ENCODE measurements at places on chromosomes 7 and 10.
A peak's percentile ranks its signal among the peaks of the same experiment; 100 is the strongest.

DNA sequence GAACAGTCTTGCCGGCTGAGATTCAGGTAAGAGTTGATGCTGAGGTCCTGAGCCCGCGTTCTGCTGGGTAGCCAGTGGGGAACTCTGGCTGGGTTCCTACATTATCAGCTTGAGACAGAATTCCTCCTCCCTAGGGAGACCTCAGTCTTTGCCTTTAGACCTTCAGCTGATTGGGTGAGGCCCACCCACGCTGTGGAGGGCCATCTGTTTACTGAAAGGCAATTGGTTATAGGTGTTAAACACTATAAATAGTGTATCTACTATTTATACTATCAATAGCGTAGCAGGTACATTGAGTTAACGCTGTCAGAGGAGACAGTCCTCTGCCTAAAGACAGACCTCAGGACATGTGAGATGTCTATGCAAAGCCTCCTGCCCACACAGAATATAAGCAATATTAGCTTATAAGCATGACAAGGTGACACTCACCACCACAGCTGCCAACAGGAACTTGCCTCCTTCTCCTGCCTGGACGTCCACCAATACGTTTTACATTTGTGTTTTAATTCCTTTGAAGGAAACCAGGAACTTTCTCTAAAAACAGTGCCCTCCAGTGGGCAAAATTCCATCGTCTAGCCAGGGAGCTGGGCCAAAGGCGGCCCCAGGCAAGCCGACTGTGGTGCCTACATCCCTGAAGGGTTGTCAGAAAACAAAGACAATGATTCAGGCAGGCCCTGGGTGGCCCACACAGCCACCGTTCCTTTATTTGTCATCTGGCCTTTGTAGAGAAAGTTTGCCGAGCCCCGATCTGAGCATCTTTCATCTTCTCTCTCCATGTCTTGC is 58.8 kb downstream of the INSIG1 start:
- H3K4me1 ChIP-seq: no peaks in the 10 kb centered on the region
- DNase-seq: no peak
- H3K36me3 ChIP-seq: no peaks in the 10 kb centered on the region
- H3K27ac ChIP-seq: no peak overlapping the region

- H3K36me3 ChIP-seq: no peaks in the 10 kb centered on the region
- no peak overlapping the region for H3K27ac ChIP-seq
- no peak overlapping the region for H3K4me3 ChIP-seq
- H3K4me1 ChIP-seq: no peaks in the 10 kb centered on the region
- DNase-seq: no peak
Observed at GRCh38 chr7:81195033-81195432, 276.2 kb upstream of the SEMA3C start.

DNA sequence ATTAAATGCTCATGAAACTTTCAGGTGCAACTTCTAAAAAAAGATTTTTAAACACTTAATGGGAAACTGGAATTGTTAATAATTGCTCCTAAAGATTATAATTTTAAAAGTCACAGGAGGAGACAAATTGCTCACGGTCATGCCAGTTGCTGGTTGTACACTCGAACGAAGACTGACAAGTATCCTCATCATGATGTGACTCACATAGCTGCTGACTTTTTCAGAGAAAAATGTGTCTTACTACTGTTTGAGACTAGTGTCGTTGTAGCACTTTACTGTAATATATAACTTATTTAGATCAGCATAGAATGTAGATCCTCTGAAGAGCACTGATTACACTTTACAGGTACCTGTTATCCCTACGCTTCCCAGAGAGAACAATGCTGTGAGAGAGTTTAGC is 79.3 kb downstream of the ITGB8 start:
- H3K27me3 ChIP-seq: no peaks in the 10 kb centered on the region
- no peaks in the 10 kb centered on the region for H3K36me3 ChIP-seq
- H3K4me1 ChIP-seq: no peaks in the 10 kb centered on the region
- no peak overlapping the region for H3K27ac ChIP-seq

GRCh38 chr7:54888067-54888733 is 129.2 kb upstream of the SEC61G start:
- no peaks in the 10 kb centered on the region for H3K27me3 ChIP-seq
- no peak for DNase-seq
- H3K4me3 ChIP-seq: peak overlapping the region; percentile 58

GRCh38 chr10:65320236-65321026 is 1605.4 kb upstream of the LRRTM3 start:
- H3K27me3 ChIP-seq: no peaks in the 10 kb centered on the region
- H3K36me3 ChIP-seq: no peaks in the 10 kb centered on the region
- no peak for DNase-seq
- no peak overlapping the region for H3K27ac ChIP-seq
- no peaks in the 10 kb centered on the region for H3K4me1 ChIP-seq

Data from liver (tissue), 10 donors.